ENCODE measurements at places on chromosomes 3 and 15. TPM values are rescaled to one million over a fixed set of nuclear protein-coding genes. Genes with fewer than 3 reads are reported as not detected.

NAALADL2 gene
- 3.3 TPM for total RNA-seq

MKRN3 gene
- not detected for total RNA-seq

ZDHHC3 gene
- total RNA-seq = 66.6 TPM

TF gene
- total RNA-seq = 1.3 TPM

PCOLCE2 gene
- 4.5 TPM for total RNA-seq

DHX36 gene
- total RNA-seq = 70.4 TPM

ATP8B4 gene
- total RNA-seq = 0.23 TPM

MYLK gene
- 53.6 TPM for total RNA-seq

SPINK8 gene
- not detected for total RNA-seq

- no peak overlapping the region for H3K4me3 ChIP-seq
- no peak overlapping the region for H3K27ac ChIP-seq
- DNase-seq = peak; percentile 67
- peaks cover 30% of the 10 kb centered on the region for H3K4me1 ChIP-seq
Measured at GRCh38 chr3:51343918-51344687, 41.0 kb upstream of the MANF start.

GRCh38 chr3:124234852-124235252 is 242.9 kb upstream of the ROPN1 start:
- H3K36me3 ChIP-seq = no peaks in the 10 kb centered on the region
- no peak for DNase-seq
- peaks cover under 1% of the 10 kb centered on the region for H3K4me1 ChIP-seq
- H3K27ac ChIP-seq = no peak overlapping the region

DNA sequence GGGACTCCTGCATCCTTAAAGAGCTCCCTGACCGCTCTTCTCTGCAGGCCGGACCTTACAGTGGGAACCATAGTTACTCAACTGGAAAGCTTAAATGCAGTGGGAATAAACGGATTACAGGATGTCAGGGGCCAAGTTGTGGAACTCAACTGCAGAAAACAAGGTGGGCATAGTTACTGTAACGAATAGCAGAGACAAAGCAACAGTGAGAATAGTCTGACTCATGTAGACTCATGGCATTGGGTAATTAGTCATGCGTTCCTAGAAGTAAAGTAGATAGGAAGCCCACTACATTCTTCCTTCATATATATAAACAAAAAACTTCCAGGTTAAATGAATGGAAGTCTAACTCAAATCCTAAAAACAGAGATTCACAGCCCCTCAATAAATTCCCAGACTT is 95.5 kb upstream of the CHRNA7 start:
- peaks cover 21% of the 10 kb centered on the region for H3K4me1 ChIP-seq
- H3K36me3 ChIP-seq = no peaks in the 10 kb centered on the region
- H3K4me3 ChIP-seq = no peak overlapping the region
- no peaks in the 10 kb centered on the region for H3K27me3 ChIP-seq

GRCh38 chr3:188097791-188098190 is 56.2 kb upstream of the LPP start:
- no peak overlapping the region for H3K4me3 ChIP-seq
- no peaks in the 10 kb centered on the region for H3K27me3 ChIP-seq
- no peak for DNase-seq
- H3K4me1 ChIP-seq = no peaks in the 10 kb centered on the region

DNA sequence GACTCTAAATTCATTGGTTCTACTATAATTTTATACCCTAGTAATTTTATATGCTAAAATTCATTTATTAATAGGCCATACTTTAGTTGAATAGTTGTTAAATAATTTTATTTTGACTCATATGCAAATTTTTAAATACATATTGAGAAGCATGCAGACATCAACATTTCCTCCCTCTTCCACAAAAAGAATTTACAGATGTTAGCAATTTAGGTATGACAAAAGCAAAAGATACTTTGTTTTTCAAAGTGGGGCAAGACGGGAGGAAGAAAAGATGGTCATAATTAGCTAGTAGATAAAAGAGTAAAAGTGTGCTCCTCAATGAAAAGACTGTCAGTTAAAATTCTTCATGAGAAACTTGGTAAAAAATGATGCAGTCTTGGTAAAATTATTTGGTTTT is 148.9 kb upstream of the TSPAN3 start:
- H3K4me1 ChIP-seq = no peaks in the 10 kb centered on the region
- no peak for DNase-seq
- no peak overlapping the region for H3K27ac ChIP-seq
- no peaks in the 10 kb centered on the region for H3K27me3 ChIP-seq
- H3K36me3 ChIP-seq = no peaks in the 10 kb centered on the region
- H3K4me3 ChIP-seq = no peak overlapping the region

DNA sequence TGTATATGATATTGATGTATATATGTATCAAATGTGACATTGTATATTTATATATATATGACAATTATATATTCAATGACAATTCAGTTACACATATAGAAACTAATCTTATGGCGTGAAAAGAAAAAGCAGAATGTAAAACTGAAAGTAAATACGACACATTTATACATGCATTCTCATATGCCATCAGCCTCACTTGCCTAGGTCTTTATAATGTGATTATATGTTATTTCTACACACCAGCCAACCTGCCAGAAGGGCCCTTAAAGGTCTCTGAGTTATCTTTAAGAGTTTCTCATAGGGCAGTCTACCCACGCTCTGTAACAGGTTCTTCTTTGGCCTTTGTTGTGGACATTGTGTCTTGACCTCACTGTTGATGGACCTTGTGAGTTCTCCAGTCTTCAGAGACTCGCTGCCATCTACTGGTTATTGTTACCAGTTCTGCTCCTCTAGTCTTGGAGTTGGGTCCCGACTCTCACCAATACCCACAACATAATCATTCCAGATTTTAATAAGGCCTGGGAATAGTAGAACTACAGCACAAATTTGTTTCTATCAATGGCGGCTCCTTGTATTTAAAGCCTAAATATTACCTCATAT is 371.5 kb upstream of the GOLIM4 start:
- H3K4me1 ChIP-seq = no peaks in the 10 kb centered on the region
- peak; percentile 22 for DNase-seq
- no peak overlapping the region for H3K27ac ChIP-seq
- no peaks in the 10 kb centered on the region for H3K36me3 ChIP-seq
- H3K4me3 ChIP-seq = no peak overlapping the region

- H3K36me3 ChIP-seq = no peaks in the 10 kb centered on the region
- no peak overlapping the region for H3K4me3 ChIP-seq
- no peak overlapping the region for H3K27ac ChIP-seq
- no peaks in the 10 kb centered on the region for H3K27me3 ChIP-seq
- DNase-seq = peak; percentile 4
Measured at GRCh38 chr3:76561494-76562236, 478.2 kb upstream of the ROBO2 start.

DNA sequence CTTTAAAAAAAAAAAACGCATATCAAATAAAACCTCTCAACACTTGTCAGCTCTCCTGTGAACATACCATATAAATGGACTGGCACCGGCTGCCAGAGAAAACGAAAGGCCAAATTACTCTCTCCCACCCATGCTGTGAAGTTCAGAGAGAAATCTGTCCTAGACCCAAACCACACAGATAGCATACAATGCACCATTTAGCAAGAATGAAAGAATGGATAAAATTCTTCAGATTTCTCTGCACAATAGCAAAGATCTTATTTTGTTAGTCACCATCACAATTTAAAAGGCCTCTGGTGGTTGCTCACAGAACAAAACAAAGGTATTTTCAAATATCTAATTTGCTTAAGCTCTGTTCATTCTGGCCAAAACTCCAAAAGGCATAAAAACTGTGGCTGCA is 93.9 kb upstream of the BHLHE40 start:
- peaks cover 15% of the 10 kb centered on the region for H3K4me1 ChIP-seq
- H3K27ac ChIP-seq = peak overlapping the region; percentile 50
- DNase-seq = peak; percentile 87

- H3K36me3 ChIP-seq = no peaks in the 10 kb centered on the region
- no peaks in the 10 kb centered on the region for H3K27me3 ChIP-seq
- no peaks in the 10 kb centered on the region for H3K4me1 ChIP-seq
- H3K4me3 ChIP-seq = no peak overlapping the region
Measured at GRCh38 chr3:131716943-131717342, 214.2 kb upstream of the MRPL3 start.

GRCh38 chr15:69685512-69686452 is 233.2 kb downstream of the RPLP1 start:
- no peak overlapping the region for H3K4me3 ChIP-seq
- H3K27ac ChIP-seq = no peak overlapping the region
- no peaks in the 10 kb centered on the region for H3K4me1 ChIP-seq
- no peak for DNase-seq
- no peaks in the 10 kb centered on the region for H3K36me3 ChIP-seq
- no peaks in the 10 kb centered on the region for H3K27me3 ChIP-seq

GRCh38 chr3:191282251-191283185 is 46.7 kb upstream of the CCDC50 start:
- no peak overlapping the region for H3K4me3 ChIP-seq
- no peaks in the 10 kb centered on the region for H3K27me3 ChIP-seq
- peak; percentile 2 for DNase-seq
- H3K36me3 ChIP-seq = no peaks in the 10 kb centered on the region

- no peak overlapping the region for H3K4me3 ChIP-seq
- no peaks in the 10 kb centered on the region for H3K27me3 ChIP-seq
- H3K36me3 ChIP-seq = no peaks in the 10 kb centered on the region
- DNase-seq = no peak
- no peak overlapping the region for H3K27ac ChIP-seq
Measured at GRCh38 chr3:77373619-77374018, 333.7 kb downstream of the ROBO2 start.

DNA sequence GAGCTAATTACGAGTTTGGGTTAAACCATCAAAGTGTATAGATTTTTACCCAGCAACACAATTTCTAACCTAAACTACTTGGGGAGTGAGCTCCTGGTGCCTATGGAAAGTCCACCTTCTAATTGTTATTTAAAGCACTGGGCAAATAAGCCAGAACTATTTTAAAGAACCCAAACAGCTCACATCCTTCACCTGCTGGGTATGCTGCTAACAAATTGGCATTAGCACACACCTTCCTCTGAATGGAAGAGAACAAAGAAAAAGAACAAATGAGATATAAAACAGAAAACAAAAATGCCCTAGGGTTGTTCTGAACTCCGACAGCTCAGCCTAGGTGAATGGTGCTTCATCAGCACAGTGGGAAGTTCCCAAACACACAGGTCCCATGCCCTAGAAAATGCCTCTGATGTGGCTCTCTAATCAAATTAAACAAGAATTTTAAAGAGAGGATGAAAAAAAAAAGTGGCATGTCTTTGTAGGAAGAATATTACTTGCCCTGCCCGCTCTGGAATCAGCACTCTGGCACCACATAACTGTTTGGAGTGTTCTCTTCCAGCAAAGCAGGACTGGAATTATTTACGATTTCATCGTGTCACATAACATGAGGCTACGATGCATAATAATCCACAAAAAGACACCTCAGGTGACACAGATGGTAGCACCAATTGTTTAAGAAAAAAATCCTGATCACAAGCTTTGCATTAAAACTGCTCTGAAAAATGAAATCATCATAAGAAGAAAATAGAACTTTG is 334.4 kb downstream of the GBE1 start:
- H3K27ac ChIP-seq = no peak overlapping the region
- no peaks in the 10 kb centered on the region for H3K27me3 ChIP-seq
- no peak for DNase-seq
- no peaks in the 10 kb centered on the region for H3K36me3 ChIP-seq
- peaks cover 11% of the 10 kb centered on the region for H3K4me1 ChIP-seq
- no peak overlapping the region for H3K4me3 ChIP-seq

GRCh38 chr15:67859331-67859946 is 19.6 kb upstream of the RNU6-1 start:
- no peaks in the 10 kb centered on the region for H3K36me3 ChIP-seq
- H3K4me1 ChIP-seq = no peaks in the 10 kb centered on the region
- DNase-seq = no peak
- no peak overlapping the region for H3K27ac ChIP-seq
- H3K27me3 ChIP-seq = no peaks in the 10 kb centered on the region

DNA sequence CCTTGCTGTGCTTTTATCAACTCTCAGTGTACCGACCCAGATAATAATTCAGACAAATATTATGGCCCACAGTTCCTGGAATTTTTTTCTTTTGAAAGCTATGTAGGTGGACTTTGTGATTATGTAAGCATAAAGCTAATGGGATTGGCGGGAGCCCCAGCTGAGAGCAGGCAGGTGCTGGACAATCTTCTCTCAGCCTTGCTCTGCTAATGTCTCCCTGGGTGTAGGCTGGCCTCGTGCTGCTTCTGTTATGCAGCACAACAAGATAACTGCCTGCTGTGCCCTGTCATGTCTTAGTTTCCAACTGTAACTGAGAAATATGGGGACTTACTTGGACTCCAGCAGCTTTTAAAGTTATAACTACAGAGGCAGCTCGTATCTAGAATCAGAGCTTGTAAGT is 415.0 kb downstream of the PDCD6IP start:
- H3K27me3 ChIP-seq = no peaks in the 10 kb centered on the region
- no peak overlapping the region for H3K27ac ChIP-seq
- no peak overlapping the region for H3K4me3 ChIP-seq

DNA sequence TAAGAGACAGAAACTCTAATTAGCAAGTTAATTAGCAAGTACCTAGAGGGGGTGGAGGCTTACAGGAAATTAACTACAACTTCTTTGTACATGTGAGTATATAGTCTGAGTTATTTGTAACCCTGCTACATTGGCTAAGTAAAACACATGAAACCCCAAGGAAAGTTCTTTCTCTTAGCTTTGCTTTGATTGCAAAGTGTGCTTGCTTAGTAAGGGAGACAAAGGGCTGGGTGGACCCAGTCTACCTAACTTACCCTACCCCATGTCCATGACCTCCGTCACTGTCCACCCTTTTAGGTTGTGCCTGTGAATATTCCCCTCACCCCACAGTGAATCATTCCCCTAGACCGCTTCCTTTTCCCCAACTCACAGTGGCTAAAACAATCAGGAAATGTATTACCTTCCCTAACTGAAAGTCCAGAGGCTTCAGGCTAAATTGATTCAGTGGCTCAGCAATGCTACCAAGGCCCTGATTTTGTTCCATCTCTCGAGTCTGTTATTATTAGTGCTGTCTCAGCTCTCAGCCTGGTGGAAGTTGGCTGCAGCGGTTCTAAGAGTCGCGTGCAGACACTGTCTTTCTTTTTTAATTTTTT is 31.1 kb upstream of the RYR3 start:
- DNase-seq = peak; percentile 44
- peaks cover 15% of the 10 kb centered on the region for H3K4me1 ChIP-seq
- H3K27me3 ChIP-seq = no peaks in the 10 kb centered on the region
- H3K4me3 ChIP-seq = no peak overlapping the region

DNA sequence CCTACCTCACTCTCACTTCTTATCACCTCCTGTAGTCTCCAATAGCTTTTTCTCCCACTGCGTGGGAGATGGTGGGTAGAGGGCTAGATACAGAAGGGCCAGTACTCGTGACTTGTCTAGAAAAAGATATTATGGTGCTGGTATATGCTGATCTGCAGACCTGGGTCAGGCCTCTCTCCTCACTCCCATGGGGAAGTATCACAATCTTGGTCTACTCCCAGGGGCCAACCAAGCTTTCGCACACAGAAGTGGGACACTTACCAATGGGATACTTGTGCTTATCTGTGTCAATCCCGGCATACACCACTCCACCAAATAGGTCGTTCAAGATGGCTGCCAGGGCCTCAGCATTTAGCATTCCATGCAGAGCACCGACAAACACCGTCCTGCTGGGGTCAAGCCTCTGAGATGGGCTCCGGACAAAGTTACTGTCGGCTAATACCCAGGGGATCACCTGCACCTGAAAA is 9.0 kb upstream of the RPS17 start:
- peaks cover 3% of the 10 kb centered on the region for H3K27me3 ChIP-seq
- DNase-seq = no peak
- no peak overlapping the region for H3K27ac ChIP-seq
- H3K4me1 ChIP-seq = no peaks in the 10 kb centered on the region
